ENCODE measurements at places on chromosomes 16 and 17. TPM values are rescaled to one million over a fixed set of nuclear protein-coding genes. Genes with fewer than 3 reads are reported as not detected.
A peak's percentile ranks its signal among the peaks of the same experiment; 100 is the strongest.

Gene HOXB3
- 0.36 TPM for total RNA-seq

Gene SGSH
- total RNA-seq: 102 TPM

Gene KRTAP4-12
- not detected for total RNA-seq

Gene ZNF768
- 4.1 TPM for total RNA-seq

Gene SOST
- total RNA-seq: not detected

Gene CTF1
- total RNA-seq: not detected

Gene FBXW10B
- 0.45 TPM for total RNA-seq

Gene NOXO1
- 0.56 TPM for total RNA-seq

Gene SGF29
- 38.9 TPM for total RNA-seq

Gene ADAD2
- not detected for total RNA-seq

GRCh38 chr17:60506312-60506711, 19.7 kb downstream of the APPBP2 start:
- no peak for DNase-seq

DNA sequence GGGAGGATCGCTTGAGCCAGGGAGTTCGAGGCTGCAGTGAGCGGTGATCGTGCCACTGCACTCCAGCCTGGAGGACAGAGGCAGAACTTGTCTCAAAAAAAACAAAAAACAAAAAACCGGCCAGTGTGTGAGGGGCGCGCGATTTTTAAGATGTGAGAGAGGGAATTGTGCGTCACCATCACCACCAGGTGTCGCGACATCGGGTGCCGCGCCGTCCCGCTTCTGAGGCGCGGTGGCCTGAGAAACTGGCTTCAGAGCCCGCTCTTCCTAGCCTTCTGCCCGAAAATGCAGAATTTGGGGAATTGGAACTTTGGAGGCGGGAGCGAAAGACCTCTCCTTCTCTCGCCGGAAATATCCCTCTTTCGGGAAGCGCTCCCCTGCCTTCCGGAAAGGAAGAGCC, 524.8 kb downstream of the KCNJ18 start:
- no peak for DNase-seq

- no peak for DNase-seq
Measured at GRCh38 chr17:17994271-17995069, 21.8 kb downstream of the DRC3 start.

DNA sequence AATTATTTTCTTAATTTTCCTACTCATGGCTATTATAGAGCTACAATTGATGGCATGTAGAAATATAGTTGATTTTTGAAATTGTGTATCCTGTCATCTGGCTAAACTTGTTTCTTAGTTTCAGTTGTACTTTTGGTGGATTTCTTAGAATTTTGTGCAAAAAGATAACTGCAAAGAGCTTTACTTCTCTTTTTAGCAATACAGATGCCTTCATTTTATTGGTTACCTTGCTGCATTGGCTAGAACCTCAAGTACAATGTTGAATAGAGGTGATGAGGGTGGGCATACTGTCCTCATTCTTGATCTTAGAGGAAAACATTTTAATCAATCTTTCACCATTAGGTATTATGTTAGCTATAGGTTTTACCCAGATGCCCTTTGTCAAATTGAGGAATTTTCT, 67.9 kb downstream of the METRNL start:
- no peak for DNase-seq

- DNase-seq: peak; percentile 74
Measured at GRCh38 chr17:58335779-58336455, 7.3 kb upstream of the TSPOAP1 start.

DNA sequence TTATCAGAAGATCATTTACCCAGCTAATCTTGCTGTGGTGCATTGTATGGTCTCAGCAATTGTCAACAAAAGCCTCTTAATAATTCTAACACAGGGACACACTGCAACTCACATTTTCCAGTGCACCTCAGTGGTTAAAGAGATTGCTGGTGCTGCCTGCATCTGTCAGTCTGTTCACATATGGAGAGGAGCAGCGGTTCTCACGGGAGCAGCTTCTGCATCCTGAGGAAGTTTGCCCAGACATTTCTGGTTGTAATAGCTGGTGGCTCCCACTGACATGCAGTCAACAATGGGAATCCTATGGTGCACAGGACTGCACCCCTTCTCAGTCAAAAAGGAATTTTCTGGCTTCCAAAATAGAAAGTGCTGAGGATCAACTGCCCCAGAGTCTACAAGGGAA, 7.8 kb downstream of the GGA2 start:
- no peak for DNase-seq

- DNase-seq: no peak
Measured at GRCh38 chr16:75218256-75219076, at the start of gene CTRB1. Gene CTRB1 (plus strand): TSS chr16:75218988. CDS start chr16:75219008, 20 bp downstream.

GRCh38 chr17:33494151-33494550, 201.1 kb upstream of the ASIC2 start:
- DNase-seq: no peak

DNA sequence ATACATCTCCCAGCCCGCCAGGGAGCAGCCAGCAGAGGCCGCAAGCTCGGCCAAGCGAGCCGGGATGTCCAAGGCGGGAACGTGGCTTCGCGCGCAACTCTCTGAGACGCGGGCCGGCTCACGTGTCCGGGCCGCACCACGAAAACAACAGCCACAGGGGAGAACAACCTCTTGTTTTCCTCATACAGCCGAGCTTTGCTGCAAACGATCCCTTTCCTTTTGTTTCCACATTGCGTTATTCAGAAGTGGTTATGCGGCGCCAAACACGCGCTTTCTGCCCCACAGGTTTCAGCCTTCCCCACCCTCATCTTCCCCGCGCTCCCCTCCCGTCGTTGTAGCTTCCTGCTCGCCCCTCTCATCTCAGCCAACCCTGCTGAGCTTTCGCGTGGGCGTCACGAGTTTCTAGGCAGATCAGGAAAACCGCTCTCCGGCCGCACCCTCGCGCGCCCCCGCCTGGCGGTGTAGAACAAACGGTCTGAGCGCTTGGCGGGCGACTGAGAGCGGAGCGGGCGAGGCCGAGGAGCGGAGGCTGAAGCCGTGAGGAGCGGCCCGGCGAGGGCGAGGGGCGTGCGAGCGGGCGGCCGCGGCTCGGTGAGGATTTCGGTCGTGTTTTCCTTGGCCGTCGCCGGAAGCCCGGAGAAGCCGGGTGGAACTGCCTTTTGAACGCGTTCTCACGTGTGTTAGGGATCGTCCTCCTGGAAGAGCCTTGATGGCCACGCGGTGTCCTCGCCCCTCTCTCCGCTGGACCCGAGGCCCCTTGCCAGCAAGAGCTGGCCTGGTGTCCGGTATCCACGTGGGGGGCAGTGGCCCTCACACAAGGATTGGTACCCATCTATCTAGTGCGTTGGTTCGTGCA, 6.6 kb upstream of the SMARCD2 start:
- peak; percentile 92 for DNase-seq

- DNase-seq: no peak
Measured at GRCh38 chr17:15957608-15958307, 12.8 kb downstream of the ADORA2B start.

DNA sequence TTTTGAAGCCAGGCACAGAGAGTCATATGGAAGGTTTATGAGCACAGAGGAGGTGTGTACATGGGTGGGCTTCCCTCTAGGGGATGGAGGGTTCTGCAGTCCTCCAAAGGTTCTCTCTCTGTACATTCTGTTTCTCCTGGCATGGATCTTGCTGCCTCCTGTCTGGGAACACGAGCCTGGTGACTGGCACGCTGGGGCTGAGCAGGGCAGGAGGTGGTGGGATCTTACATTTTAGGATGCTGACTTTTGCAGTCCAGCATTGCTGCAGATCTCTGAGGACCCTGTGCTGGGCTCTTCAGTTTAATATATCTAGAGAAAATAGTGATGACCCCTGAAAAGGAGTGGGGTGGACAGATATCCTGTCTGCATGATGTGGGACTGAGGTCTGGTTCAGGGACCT, 23.0 kb downstream of the FOXL1 start:
- DNase-seq: no peak

GRCh38 chr17:73091770-73092522, 542 bp downstream of the SLC39A11 start:
- DNase-seq: no peak

DNA sequence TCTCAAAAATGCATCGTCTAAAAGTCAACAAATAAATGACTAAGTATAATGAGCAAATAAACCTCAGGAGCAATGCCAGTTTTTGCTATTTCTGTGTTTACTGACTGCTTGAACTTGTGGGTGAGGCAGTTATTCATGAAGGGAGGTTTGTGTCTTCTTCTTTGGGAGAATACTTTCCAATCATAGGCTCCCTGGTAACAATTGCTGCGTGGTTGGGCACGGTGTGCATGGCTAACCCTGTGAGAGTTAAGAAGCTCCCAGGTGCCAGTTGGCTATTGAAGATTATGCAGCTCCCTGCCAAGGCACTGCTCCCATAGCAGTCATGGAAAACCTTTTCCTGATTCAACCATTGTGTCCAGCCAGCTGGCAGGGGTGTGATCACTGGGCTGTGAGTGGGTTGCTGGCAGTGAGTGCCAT, 775.9 kb upstream of the GOT2 start:
- DNase-seq: no peak

- peak; percentile 60 for DNase-seq
Measured at GRCh38 chr17:55356434-55357328, 65.0 kb downstream of the MMD start.

- DNase-seq: no peak
Measured at GRCh38 chr17:44171931-44172455, 1.5 kb downstream of the ASB16 start.

DNA sequence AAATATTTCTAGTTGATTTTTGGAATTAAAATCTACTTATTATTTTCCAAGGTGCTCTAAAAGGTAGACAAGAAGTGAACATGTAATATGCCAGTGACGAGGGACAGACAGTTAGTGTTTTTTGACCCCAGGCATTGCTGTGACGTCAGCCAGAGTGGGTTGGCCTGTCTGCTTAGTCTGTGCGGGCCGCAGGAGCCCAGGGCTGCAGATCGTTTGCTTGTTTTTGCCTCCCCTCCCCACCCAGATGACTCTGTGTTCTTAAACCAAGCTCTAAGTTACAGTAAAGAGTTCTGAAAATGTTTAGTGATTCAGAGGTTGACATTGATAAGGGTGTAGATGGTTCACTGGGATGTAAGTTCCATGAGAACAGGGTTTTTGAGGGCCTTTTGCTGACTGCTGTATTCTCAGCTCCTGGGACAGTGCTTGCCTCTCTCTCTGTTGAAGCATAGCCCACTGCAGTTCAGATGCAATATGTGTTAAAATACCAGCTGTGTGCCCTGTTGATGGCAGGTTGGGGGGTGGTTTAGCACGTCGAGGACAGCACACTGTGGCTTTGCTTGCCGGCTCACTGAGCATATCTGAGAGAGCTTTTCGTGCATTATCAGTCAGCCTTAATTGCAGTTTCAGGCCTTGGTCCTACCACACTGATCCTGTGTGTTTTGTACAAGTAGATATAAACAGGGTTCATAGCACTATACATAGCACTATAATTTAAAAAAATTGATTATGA, 64.8 kb downstream of the SEC14L1 start:
- no peak for DNase-seq

- no peak for DNase-seq
Measured at GRCh38 chr17:47792979-47793378, 28.6 kb downstream of the OSBPL7 start.

DNA sequence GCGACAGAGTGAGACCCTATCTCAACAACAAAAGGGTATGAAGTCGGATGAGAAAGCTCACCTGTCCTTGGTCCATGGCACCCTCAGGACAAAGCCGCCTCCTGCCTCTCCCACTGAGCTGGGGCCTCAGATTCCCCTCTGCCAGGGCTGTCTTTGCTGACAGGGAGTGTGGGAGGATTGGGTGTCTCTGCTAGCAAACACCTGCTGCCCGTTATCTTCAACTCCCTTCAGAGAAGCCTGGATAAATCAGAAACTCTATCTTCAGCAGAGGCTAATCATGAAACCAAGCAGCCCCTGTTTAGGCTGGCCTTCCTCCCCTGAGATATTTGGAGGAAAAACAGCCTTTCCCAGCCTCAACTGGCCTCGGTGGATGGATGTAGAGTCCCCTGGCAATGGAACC, 36.3 kb upstream of the CDH1 start:
- DNase-seq: no peak

DNA sequence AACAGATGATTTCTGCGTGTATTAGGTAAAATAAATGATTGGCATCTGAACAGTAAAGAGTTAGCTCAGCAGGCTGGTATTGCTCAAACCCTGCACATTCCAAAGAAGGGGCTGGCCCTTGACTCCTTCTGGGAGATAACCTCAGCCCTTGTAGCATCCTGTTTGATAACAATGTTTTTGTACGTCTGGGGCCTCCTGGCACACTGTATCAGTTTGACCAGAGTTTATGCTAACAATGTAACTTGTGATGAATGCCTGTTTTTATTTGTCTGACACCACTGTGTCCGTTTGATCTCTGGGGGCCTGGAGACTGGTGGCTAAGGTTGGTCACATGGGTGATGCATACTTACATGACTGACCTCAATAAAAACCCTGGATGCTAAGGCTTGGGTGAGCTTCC, 43.8 kb upstream of the NDRG4 start:
- no peak for DNase-seq

DNA sequence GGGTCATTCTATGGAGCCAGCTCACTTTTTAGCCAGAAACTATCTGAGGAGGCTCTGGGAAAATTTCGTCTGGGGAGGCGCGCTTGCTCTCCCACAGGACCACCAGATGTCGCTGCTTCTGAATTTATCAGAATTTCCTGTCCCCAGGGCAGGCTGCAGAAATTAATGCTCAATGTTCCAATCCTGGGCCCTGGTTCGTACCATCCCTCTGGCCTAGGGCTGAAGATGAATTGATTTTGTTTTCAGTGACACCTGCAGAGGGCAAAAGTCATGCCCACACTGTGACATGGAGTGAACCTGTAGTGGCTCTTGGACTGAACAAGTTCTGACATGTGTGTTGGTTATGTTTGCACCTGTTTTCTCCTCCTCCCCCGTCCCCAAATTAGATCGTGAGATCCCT, 482.6 kb downstream of the NPIPA7 start:
- DNase-seq: peak; percentile 42

- DNase-seq: no peak
Measured at GRCh38 chr16:75931043-75931442, 204.8 kb upstream of the CPHXL start.

DNA sequence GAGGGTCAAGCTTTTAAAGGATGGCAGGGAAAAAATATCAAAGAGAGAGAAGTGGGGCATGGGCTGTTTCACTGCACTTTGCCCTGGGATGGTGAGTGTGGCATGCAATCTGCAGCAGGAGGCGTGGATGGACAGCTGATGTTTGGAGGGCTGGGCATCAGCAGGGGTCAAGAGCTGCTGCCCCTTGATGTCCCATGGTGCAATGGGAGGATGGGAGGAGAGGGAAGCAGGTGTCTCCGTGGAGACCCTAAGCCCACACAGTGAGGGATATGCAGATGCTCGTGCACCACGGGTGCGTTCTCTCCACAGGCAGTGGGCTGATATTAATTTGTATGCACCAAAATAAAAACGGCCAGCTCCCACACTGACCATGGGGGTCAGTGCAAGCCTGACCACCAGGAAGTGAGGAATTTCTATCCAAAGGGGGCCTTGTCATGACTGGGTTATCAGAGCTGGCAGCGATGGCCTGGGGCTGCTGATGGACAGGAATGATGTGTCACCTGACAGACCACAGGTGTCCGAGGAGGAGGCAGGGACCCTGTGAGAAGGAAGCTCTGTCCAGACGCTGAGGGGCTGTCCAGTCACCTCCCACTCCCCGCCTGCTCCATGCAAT, 183.6 kb downstream of the IRF8 start:
- no peak for DNase-seq

- no peak for DNase-seq
Measured at GRCh38 chr17:51941272-51941671, 217.2 kb downstream of the CA10 start.

Data from CD4-positive, alpha-beta T cell (primary cell).